Endothelial cell (in vitro differentiated cells): ENCODE measurements at places on chromosomes 3 and 15.

DNA sequence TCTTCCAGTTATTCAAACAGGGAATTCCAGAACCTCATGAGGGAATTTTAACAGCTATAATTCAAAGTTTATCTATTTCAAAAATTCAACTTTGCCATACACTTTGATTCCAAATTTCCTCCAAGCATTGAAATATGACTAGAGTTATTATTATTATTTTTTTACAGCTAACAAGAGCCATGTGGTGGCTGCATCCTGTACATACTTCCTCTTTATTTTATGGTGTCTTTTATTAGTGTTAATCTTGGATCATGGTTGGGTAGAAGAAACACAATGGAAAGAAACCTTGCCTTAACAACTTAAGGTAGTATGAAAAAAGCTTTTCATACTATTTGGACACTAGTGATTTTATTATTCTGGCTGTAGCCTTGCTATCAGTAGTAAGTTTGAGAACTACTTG lies 52.7 kb downstream of the TFG start:
- DNase-seq, result no peak

GRCh38 chr15:65363766-65364165 lies 14.0 kb downstream of the IGDCC3 start:
- DNase-seq, result no peak

- DNase-seq, result no peak
These were observed 103.0 kb downstream of the ISL2 start for GRCh38 chr15:76439542-76439941.

DNA sequence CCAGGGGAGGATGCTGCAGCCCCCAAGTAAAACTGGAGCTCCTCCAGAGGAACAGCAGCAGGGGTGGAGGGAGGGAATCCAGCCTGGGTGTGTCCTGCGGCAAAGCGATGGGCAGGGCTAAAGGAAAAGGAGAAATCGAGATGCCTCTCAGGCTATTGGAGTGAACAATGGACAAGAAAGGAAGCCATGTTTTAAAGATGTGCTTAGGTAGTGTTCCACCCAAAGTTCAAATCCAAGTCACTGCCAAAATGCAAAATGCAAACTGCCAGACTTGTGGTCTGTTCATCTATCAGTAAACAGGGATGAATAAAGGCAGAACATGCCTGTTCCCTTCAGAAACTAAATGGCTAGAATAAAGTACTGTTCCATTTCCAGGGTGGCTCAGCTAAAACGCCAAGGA lies 197.5 kb upstream of the NSMCE3 start:
- no peak for DNase-seq

GRCh38 chr15:101097111-101097510 lies 154.7 kb downstream of the CHSY1 start:
- no peak for DNase-seq

DNA sequence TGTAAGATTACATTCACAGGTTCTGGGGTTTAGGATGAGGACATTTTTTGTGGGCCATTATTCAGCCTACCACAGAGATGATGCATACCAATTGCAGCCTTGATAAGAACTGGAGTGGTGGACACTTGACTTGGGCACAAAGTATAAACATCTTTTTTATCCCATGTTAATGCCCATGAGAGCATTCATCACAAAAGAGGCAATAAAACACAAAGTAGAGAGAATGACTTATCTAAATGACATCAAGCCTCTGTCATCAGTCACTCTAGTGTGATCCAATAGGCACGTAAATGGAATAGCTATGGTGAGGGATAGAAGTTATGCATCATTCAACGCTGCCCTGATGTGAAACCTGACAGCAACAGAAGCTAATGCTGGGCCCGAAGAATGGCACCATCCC lies 25.8 kb downstream of the VEPH1 start:
- no peak for DNase-seq

- DNase-seq, result no peak
These were observed 272.9 kb downstream of the TBC1D5 start for GRCh38 chr3:17469520-17469919.

DNA sequence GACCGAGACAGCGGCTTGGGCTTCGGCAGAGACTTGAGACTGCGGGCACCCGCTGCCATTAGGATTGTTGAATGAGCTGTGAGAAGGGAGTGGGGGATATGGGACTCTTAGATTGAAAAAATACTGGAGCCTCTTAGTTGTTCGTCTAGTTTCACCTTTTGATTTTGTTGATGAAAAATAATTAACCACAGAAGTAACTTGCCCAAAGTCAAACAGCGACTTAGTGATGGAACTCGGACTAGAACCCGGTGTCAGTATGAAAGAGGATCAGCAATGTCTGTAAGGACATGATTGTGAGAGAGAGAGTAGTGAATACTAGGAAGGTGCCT lies 510 bp upstream of the GOLGB1 start:
- DNase-seq, result no peak

- DNase-seq, result no peak
These were observed 34.5 kb downstream of the MAGI1 start for GRCh38 chr3:66004244-66004643.

- peak; percentile 65 for DNase-seq
These were observed 61.3 kb upstream of the ACKR4 start for GRCh38 chr3:132535575-132536441.

DNA sequence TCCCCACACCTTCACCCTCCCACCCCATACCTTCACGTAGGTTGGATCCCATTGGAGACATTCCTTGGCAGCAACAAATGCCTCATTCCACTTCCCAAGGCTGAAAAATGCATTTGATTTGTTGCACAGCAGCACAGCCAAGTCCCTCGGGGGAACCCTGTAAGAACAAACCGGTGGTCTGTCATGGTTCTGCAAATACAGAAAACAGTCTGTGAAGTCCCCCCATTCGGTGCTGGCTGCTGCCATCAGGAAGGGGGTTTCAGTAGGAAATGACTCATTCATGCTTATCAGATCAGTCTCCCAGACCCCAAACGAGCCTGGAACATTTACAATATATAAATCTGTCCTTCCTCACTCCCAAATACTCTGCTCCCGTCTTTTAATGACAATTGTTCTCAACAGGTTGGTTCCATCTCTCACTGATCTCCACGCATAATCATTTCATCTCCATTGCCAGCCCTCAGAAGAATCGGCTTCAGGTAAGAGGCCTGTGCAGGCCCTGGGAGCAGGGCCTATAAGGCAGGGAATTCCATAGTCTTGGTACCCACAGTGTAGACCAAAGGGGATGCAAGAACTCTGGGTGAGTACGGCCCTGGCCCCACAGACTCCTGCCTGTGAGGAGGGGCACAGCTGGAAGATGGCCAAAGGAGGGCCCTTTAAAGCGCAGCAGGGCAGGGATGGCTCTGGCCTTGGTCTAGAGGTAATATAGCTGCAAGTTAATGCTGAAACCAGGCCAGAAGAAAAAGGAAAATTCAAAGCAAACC lies 41.6 kb downstream of the TRANK1 start:
- no peak for DNase-seq

DNA sequence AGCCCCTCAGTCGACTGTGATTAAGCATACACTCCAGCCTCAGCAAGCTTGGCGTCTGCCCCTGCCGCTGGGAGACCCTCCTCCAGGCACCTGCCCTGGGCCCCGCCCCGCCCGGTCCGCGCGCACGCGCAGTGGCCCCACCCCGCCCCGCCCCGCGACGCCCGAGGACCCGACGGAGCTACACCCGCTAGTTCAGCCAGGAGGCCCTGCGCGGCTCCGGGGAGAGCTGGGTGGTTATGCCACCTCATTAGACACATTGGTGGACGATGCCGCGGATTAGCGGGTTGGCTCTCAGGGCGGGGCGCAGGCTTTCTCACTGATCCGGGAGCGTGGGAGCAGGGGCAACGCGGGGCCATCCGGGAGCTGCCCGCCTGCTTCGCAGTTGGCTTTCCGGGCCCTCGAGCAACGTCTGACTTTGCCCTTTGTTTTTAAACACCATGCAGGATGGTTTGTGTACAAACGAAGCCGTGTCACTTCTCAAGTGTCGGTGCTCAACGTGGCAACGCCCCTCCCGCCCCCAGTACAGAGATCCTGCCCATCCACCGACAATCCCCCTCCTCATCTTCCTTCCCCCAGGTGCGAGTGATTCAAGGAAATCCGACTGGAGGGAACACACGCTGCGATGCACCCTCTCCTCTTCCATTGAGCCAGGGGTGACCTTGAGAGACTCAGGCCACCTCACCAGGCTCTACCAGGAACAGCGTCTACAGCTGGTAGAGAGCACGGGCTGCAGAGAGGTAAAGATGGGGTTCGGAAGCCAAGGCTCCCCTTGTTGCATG lies 109.3 kb downstream of the SHQ1 start:
- peak; percentile 43 for DNase-seq

GRCh38 chr3:78728406-78729145 lies 1039.2 kb downstream of the ROBO1 start:
- DNase-seq, result no peak

DNA sequence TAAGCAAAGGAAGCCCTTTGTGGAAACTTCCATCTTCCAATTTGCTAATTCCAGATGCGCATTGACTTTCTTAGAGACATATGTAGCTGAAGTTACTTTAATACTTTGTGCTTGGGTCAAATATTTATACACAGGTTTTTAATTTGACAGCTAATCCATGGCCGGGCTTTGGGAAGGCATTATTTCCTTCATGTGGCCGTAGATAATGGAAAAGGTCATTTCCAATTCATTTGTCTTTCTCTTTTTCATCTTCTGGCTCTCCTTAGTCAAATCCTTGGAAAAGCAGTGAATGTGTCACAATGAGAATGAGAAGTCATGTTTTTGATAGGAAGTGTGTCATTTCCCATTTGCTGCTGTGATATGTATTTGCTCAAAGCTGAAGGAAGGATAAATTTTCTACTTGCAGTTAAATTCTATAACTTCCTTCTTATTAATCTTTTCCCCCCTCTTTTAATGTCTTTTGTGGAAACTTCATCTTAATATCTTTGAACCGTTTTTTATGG lies 323.3 kb downstream of the CLSTN2 start:
- DNase-seq, result no peak

- DNase-seq, result no peak
These were observed 99.3 kb downstream of the ARNT2 start for GRCh38 chr15:80503319-80503952.

GRCh38 chr3:142106548-142106947 lies 42.8 kb downstream of the TFDP2 start:
- no peak for DNase-seq

GRCh38 chr3:17320266-17320665 lies 422.2 kb downstream of the TBC1D5 start:
- no peak for DNase-seq

- DNase-seq, result no peak
These were observed 1.8 kb downstream of the PRKCD start for GRCh38 chr3:53162672-53163443.

DNA sequence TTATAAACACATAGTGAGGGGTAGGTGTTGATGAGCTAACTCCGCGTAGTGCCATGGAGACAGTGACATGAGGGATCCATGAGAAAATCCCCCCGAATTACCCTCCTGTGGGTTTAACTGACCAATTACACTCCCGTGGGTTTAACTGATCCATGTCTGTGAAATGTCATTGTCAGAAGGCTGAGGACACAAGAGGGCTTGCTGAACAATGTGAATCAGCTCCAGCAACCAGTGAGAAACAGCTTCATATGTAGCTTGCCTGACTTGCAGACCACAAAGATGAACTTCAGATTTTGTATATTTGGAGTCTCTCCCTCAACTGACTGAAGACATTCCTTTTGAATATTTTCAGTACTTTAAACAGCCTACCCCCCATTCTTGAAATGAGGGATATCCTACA lies 144.9 kb downstream of the FBN1 start:
- no peak for DNase-seq

DNA sequence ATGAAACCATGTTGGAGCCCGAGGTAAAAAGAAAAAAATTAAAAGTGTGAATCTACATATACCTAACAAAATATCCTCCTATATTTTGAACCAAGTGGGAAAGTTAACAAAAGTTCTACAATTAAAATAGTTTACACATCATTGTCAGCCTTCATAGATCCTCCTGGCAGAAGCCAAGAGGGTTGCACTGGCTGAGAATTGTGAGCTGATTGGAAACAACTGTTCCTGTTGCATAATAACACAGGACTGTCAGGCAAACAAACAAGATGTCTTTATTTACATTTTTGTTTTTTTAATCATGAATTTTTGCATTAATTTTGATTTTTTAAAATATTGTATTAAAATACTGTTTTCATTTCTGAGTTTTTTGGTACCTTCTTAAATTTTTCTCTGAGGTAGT lies 215.2 kb upstream of the MME start:
- no peak for DNase-seq

GRCh38 chr3:128500556-128500955 lies 7.6 kb upstream of the GATA2 start:
- no peak for DNase-seq

GRCh38 chr3:112097378-112097777 lies 11.2 kb downstream of the C3orf52 start:
- DNase-seq, result no peak

- no peak for DNase-seq
These were observed 11.3 kb upstream of the XYLB start for GRCh38 chr3:38335263-38335662.

DNA sequence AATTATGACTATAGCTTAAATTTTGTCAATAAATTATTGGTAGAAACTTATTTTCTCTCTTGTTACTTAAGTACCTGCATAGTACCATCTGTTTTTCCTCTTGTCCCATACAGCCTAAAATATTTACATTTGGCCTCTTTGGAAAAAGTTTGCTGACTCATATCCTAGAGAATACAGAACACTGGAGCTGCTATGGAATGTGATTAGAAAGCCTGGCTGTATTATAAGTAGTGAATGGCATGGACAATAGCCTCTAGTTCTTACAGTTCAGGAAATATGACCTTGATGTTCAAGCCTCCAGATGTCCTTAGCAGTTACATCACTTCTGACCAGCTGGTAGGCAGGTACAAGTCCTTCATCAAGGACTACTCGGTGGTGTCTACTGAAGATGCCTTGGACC lies 28.3 kb downstream of the ST8SIA2 start:
- no peak for DNase-seq

DNA sequence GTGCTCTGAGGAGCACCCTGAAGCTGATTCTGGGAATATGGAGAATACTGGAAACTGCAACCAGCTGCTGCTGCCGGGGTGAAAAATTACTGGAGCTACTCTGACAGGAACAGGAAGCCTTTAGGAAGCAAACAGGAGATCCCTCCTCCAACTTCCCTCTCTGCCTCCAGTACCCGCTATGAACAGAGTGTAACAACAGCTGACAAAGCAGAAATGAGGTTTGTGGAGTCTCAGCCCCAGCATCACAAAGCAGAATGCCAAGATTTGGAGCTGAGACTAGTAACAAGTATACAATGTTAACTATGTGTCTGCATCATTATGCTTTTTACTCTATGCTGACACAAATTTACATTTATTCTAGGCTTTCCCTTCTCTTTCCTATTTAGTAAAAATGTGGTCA lies 22.7 kb upstream of the PIAS1 start:
- DNase-seq, result no peak

- DNase-seq, result no peak
These were observed 215.6 kb upstream of the CD96 start for GRCh38 chr3:111326144-111326995.

DNA sequence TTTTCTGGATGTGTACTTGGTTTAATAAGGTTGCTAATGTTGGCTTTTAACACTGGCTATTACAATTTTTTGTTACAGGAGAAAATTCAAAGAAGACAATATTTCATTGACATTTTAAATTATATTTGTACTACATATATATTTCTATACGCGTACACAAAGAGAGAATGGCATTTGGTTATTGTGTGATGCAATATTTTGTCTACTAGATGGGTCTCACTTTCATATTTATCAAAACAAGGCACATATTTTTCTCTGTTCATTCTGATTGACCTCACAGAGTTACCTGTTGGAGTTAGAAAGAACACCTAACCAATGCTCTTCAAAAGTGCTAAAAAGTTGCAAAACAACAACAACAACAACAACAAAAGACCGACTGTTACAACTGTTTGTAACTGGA lies 50.2 kb upstream of the VGLL3 start:
- no peak for DNase-seq
